ENCODE measurements at places on chromosomes 2 and 18.

DNA sequence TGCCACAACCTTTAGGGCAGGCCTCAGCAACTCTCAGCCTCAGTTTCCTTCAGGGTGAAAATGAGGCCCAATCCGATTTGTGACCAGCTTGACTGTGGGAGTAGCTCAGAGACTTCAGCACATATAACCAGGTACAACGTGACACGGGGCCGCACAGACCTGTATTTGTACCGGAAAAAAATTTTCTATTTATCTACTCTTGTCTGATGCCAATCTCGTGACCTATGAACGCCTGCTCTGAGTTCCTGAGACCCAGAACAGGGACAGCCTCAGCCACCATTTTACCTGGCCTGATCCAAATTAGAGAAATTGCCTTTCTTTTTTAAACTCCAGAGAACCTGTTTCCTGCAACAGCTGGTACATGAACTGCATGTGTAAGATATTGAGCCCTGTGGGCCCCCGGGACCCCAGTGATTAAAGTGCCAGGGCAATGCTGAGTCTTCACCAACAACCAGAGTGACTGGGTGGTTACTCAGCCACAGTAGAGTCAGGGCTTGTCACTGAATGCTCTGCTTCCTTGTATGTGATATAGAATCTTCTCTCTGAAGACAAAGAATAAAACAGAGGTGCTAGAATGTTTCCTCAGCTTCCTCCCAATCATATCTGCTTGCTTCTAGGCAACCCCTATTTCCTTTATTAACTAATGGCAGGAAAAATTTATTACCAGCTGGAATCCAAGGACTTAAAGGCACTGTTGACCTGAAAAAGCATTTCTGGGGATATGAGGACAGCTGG lies 47.8 kb upstream of the FZD7 start:
- no peak for DNase-seq

DNA sequence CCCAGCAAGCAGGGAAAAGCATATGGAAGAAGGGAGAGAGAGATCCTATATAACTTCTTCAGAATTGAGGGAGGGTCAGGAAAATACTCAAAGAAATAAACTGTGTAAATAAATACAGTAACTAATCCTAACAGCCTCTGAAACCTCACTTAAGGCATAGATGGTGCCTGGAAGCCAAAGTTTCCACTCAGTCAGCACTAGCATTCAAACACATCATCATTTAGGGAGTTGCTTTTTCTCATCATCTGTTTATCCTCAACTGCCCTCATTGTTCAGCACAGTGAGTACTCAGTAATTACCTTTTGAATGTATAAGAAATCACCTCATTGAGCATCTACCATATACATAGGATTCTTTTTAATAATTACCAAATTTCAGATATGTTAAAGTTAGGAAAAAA lies 262.9 kb downstream of the C1D start:
- no peak for DNase-seq

DNA sequence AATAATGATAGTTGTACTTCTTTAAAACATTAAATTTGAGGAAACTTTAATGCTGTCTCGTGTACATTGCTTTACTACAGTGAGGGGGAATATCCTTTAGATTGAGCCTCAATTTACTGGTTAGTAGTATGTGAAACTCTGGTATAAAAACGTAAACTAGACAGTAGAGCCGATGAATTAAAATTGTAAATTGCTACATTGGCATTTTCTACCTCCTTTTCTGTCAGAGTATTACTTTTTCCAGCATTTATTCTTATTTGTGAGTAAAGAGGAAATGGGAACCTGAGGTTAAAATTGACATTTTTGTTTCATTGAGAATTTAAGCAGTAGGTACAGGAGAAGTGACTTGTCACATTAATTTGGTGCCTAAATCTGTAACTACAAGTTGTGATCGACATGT lies 128.2 kb downstream of the MIB1 start:
- no peak for DNase-seq

GRCh38 chr2:132416723-132417395 lies at the start of gene GPR39:
TSS of gene GPR39 (plus strand) at chr2:132416805.
- DNase-seq, result no peak

DNA sequence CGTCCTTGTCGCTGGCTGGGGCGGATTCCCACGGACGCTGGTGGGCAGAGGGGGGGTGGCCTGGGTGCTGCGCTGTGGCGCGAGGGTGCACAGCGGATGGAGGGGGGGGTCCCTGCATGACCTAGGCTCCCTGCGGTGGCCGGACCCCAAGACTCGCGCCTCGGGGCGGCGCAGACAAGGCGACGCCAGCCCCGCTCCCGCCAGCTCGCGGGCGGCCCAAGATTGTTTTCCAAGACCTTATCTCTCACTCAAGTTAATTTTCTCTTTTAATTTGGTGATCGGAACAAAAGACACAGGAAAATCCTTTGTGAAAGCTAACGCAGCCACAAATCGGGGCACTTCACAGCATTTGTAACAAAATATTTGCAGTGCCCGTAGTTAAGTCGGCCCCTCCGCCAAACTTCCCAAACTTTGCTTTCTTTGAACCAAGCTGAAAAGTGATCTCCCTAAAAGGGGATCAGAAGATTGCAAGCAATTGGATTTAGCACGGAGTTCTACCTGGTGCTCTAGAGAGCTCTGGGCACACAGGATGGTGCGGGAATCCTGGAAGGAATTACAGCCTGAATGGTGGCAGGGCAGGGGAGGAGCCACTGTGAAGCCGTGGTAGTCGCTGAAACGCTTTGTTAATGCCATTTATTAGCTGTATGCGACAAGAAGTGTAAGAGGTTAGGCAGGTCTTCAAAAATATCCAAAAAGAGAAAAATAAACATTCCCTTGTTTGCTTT lies 4.8 kb upstream of the ID2 start:
- DNase-seq, result peak; percentile 36

GRCh38 chr2:68916226-68916625 lies 36.5 kb downstream of the GKN2 start:
- no peak for DNase-seq

DNA sequence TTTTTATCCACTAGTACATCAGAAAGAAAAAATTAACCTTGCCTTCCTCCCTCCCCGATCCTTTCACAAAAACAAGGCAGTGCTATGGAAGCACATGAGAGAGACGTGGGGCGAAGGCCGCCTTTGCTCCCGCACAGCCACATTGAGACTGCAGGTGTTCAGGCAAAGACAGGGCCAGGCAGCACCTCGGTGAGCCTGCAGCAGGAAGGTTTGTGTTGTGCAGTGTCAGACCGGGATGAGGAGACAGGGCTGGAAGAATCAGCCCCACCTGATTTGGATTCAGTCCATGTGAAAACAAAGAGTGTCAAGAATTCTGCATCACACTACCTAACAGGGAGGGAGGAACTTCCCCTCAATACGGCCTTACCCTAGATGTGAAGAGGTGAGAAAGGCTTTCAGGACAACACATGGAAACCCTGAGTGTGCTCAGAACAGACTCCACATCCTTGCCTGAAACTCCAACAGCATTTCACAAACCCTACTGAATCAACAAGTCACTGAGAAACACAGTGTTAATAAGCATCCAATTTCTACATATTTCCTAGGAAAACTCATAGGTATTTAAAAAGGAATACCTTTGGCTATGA lies 59.6 kb downstream of the HDAC4 start:
- no peak for DNase-seq

GRCh38 chr18:50218432-50219197 lies 23.7 kb upstream of the MYO5B start:
- no peak for DNase-seq

DNA sequence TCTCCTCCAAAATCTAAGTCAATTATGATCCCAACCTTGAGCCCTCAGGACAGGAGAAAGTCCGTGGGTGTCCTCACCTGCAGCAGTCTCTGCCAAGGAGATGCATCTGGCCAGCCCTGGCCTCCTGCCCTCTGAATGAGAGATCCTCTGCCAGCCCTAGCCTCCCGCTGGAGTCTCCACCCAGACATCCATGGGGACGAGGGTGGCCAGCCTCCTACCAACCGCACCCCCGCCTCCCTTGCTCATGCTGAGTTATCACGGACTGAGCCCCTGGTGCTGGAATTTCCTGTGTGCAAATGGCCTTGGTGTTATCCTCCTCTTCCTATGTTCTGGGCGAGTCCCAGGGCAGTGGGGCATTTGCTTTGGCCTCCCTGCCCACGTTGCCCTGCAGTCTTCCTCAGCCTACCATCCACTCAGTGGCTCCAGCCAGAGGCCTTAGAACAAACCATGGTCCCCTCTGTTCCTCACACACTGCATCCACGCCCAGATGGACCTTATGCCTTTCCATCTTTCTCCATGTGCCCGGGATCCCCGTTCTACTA lies 116.4 kb downstream of the ACKR3 start:
- DNase-seq, result no peak

GRCh38 chr2:147711031-147711430 lies 133.8 kb upstream of the ACVR2A start:
- DNase-seq, result peak; percentile 8

DNA sequence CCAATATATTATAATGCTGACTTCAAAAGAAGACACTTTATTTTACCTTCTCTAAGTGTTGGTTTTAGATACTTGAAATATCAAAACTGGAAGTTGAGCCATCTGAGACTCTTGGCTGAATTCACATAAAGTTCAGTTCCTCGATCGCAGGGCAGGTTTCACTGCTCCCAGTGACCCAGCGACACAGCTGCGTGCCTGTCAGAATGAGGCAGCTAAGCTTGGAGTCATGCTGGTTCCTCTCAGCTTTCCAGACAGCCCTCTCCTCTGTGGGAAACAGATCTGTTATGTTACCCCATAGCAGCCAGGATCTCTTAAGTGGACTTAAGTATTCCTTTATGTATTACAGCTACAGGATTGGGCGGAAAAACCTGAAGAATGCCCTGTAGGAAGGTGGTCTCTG lies 142.8 kb upstream of the ALPP start:
- no peak for DNase-seq

All from fibroblast of skin of back (primary cell).